ENCODE measurements at places on chromosomes 4 and X. TPM values are rescaled to one million over a fixed set of nuclear protein-coding genes. Genes with fewer than 3 reads are reported as not detected.

The RIPPLY1 gene
- not detected for polyA plus RNA-seq

DNA sequence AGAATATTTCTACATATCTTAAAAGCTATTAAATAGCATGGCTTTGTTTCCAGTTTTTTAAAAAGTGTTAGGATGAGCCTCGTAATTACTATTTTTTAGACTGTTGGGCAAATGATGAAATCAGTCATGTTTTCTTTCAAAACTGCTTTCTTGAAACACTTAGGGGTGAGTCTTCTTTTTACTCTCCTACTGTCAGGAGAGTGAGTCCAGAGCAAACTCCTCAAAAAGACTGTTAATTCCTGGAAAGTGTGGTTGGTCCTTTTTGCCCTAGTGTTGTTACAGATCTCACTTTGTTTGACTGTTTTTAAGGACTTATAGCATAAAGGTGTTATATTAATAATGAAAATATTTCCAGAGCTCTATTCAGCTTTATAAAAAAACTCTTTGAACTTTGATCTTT lies 6.3 kb downstream of the GSTCD start:
- no peaks in the 10 kb centered on the region for H3K27me3 ChIP-seq
- H3K4me3 ChIP-seq, result no peak overlapping the region
- no peak overlapping the region for H3K27ac ChIP-seq
- no peaks in the 10 kb centered on the region for H3K4me1 ChIP-seq

DNA sequence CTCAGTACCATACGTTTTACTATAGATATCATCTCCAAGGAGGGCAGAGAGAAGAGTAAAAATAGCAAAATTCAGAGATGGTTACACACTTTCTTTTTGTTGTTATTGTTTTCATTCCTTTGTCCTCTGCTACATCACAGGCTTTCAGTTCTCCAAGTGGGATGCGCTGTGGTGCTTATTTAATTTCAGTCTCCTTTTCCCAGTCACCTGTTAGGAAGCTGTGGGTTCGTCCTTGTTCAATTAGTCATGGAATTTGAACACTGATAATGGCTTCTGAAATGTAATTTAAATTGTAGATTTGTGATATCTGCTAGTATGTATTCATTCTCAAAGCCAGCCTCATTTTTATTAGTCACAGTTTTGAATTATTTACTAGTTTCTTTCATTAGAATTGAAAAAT lies 38.8 kb upstream of the DHRSX start:
- no peak overlapping the region for H3K4me3 ChIP-seq
- peaks cover 5% of the 10 kb centered on the region for H3K27me3 ChIP-seq
- H3K4me1 ChIP-seq, result no peaks in the 10 kb centered on the region
- H3K27ac ChIP-seq, result no peak overlapping the region

The CAMK2D gene
- polyA plus RNA-seq, result 44.6 TPM

- peaks cover 19% of the 10 kb centered on the region for H3K4me1 ChIP-seq
- peak; percentile 63 for DNase-seq
- no peak overlapping the region for H3K4me3 ChIP-seq
- no peaks in the 10 kb centered on the region for H3K36me3 ChIP-seq
- H3K27me3 ChIP-seq, result no peaks in the 10 kb centered on the region
Measured at GRCh38 chr4:140136509-140136908, 17.5 kb downstream of the MAML3 start.

- H3K4me3 ChIP-seq, result no peak overlapping the region
- H3K36me3 ChIP-seq, result no peaks in the 10 kb centered on the region
- DNase-seq, result no peak
- H3K4me1 ChIP-seq, result no peaks in the 10 kb centered on the region
- H3K27ac ChIP-seq, result no peak overlapping the region
- H3K27me3 ChIP-seq, result no peaks in the 10 kb centered on the region
Measured at GRCh38 chr4:114563536-114564315, 34.9 kb upstream of the UGT8 start.

DNA sequence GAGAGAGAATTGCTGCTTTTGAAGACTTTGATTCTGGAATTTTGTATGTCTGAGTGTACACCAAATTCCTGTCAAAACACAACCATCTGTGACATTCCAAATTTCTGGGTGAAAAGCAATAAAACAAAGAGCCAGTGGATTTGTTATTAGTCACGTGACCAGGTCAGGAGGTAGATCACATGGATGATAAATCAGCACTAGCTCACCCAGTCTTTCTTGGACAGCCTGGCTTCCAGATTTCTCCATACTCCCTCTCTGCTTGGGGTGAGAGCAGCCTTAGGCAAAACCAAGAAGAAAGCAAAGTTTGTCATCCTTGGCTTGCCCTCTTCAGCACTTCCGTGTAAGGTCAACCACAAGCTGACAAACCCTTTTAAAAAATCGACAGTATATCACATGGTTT lies 194.2 kb downstream of the CLCN4 start:
- H3K4me1 ChIP-seq, result no peaks in the 10 kb centered on the region
- DNase-seq, result peak; percentile 41
- no peak overlapping the region for H3K4me3 ChIP-seq
- no peak overlapping the region for H3K27ac ChIP-seq

Measured in IMR-90 (cell line).